ENCODE measurements at places on chromosomes 2 and 18.

- DNase-seq, result no peak
Measured at GRCh38 chr18:50284255-50284885, 3.0 kb upstream of the MBD1 start.

DNA sequence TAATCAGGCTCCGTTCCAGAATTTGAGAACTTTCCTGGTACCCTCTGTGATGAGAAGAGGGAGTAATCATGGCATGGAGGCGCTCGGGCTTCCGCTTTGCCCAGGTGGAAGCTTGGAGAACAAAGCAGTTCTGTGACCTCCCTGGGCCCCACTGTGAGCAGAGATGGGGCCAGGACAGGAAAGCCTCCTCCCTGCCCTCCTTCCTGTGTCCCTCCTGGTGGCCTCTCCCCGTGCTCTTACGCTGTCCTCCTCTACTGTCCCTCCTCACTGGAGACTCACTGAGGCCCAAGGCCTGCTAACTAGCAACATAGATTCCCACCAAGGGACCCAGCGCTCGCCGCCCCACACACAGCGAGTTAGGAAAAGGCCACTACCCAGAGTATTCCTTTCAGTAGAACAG, 119.8 kb downstream of the MAPK4 start:
- no peak for DNase-seq

DNA sequence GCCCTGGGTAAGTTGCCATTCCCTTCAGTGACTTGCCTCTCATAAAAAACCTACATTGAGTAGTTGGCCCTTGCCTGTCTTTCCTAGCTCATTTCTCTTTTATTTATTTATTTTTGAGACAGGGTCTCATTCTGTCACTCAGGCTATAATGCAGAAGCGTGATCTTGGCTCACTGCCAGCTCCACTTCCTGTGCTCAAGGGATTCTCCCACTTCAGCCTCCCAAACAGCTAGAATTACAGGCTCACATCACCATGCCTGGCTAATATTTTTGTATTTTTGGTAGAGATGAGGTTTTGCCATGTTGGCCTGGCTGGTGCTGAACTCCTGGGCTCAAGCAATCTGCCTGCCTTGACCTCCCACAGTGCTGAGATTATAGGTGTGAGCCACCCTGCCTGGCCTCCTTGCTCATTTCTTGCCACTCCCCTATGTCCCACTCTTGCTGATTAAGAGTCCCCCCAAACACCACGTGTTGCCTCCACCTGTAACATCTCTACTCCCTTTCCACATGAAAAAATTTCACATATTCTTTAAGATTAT, 12.6 kb downstream of the EVA1A start:
- no peak for DNase-seq

- no peak for DNase-seq
Measured at GRCh38 chr18:52582061-52582460, 242.1 kb downstream of the DCC start.

DNA sequence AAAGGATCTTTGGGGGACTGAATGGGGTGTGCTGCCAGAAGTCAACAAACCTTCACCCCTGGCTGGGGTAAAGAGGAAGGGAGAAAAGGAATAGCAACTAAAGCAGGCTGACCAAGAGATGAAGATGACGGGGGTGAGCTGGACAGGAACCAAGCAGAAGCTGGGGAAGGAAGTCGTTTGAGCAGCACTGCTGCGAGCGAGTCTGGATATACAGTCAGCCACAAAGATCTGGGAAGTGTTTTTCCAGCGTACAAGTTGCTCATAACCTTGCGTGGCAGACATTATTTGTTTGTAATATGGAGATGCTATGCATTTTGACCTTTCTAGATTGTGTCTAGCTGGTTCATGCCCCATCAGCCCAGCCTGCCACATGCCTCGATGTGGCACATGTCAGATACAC, 71.2 kb downstream of the EIF2AK3 start:
- DNase-seq, result no peak

DNA sequence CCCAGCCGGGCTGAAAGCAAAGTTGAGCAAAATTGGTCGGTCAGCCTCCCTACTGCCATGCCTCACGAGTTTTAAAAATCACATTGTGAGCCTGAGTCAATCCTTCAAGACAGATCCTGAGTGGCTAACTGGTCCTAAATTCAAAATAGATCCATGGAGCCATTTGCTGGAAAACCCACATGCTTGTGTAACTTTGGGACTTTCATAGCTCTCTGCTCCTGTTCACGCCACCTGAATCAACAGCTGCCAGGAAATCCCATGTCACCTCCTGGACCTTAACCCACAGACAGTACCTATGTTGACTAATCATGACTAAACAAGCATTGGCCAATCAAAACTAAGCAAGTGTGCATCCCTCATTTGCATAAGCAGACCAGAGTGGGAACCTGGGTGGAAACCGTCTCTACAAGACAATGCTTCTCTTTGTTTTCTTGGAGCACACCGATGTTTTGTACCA, 42.8 kb upstream of the LDLRAD4 start:
- DNase-seq, result no peak

GRCh38 chr18:44651918-44652572, 28.6 kb upstream of the SETBP1 start:
- no peak for DNase-seq

GRCh38 chr2:15042801-15043217, 410.3 kb downstream of the LRATD1 start:
- DNase-seq, result no peak

GRCh38 chr2:61011678-61012077, 5.8 kb upstream of the PEX13 start:
- DNase-seq, result no peak

- DNase-seq, result no peak
Measured at GRCh38 chr2:37268111-37268510, 36.7 kb downstream of the NDUFAF7 start.

- DNase-seq, result no peak
Measured at GRCh38 chr2:121949271-121949670, 193.8 kb downstream of the TSN start.

DNA sequence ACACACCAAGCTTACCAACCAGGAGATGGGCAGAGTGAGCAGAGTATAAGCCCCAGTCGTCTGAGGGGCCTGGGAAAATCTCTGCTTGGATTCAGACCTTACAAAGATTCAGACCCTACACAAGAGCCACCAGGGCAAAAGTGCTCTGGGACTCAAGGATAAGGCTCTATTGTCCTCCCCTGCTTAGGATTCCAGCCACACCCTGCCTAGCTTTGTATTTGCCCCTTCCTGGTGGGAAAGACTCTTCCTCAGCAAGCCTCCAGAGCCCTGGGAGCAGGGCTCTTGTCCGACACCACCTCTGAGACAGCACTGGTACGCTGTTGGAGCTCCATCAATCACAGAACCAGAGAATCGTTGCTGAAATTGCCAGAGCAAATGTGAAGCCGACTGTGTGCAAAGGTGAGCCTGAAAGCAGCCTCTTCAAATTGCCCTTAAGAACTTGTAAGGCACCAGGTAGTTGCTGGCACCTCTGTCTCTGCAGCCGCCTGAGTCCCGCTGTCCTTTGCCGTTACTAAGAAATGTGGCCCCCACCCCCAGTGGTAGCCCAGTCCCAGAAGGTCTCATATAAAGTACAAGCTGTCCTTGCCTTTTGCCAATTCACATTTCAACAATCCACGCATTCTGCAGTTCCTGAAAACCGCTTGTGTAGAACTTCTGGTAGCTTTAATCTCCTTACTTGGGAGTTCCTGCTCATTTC, 148.7 kb downstream of the CTIF start:
- no peak for DNase-seq

DNA sequence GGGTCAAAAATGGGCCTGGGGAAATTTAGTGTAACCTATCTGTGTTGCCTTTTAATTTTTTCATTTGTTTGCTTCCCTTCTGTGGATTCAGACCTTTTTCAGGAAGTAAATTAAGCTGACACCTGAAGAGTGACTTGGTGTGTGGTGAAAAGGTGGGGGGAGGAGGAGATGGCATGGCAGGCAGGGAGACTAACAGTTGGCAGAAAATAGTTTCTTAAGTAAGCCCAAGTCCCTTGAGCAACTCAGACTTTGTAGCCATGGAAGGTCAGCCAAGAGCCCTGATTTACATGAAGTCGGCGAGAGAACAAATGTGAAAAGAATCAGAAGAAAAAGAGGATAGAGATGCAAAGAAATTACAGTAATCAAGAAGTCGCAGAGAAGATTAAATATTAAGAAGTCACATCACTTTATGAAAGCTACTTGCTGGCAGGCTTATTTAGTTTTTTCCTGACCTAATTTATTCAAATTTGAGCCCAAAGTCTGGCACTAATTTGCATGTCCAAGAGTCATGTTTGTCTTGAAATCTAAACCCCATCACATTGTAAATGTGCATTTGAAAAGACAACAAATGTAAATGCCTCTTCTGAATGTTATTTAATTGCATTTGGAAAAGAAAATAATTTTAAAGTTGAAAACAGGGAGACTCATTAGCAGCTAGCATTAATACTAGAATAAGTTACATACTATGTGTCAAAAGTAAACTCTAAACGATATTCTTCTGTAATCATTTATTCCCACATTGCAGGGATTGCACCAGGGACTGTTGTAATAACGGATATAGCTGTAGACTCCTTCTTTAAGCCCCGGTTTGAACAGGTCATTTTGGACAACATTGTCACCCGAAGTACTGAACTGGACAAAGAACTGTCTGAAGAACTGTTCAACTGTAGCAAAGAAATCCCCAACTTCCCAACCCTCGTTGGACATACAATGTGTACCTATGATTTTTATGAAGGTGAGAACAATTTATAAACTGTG, 19.3 kb downstream of the UPP2 start:
- no peak for DNase-seq

Measured in stimulated activated CD8-positive, alpha-beta memory T cell treated with anti-CD3 and anti-CD28 coated beads, Interleukin-7, amount 100 ng/mL, for 48 hours (primary cell).